ENCODE measurements at places on chromosomes 3 and 15. TPM values are rescaled to one million over a fixed set of nuclear protein-coding genes. Genes with fewer than 3 reads are reported as not detected.

CNTN4 gene
- 102 TPM for total RNA-seq

MTFMT gene
- 18.5 TPM for total RNA-seq

GOLGA8O gene
- not detected for total RNA-seq

TM4SF4 gene
- not detected for total RNA-seq

MASP1 gene
- total RNA-seq = 59.8 TPM

CALML4 gene
- total RNA-seq = 8.1 TPM

DUOXA1 gene
- total RNA-seq = not detected

RPUSD2 gene
- 11.0 TPM for total RNA-seq

CYP19A1 gene
- not detected for total RNA-seq

ROPN1 gene
- total RNA-seq = not detected

DUOXA2 gene
- total RNA-seq = not detected

TEX55 gene
- total RNA-seq = not detected

TOPAZ1 gene
- total RNA-seq = not detected

GUCA1C gene
- total RNA-seq = not detected

CCR9 gene
- not detected for total RNA-seq

LPCAT4 gene
- 36.3 TPM for total RNA-seq

MINAR1 gene
- total RNA-seq = 4.4 TPM

FSTL1 gene
- total RNA-seq = 63.5 TPM

SPRED1 gene
- 67.3 TPM for total RNA-seq

LYSMD4 gene
- 36.9 TPM for total RNA-seq

HAPLN3 gene
- total RNA-seq = 5.0 TPM

PRR20G gene
- not detected for total RNA-seq

VWA5B2 gene
- total RNA-seq = 0.63 TPM

TRIM71 gene
- 3.8 TPM for total RNA-seq

AMIGO3 gene
- 1.3 TPM for total RNA-seq

FAN1 gene
- 44.4 TPM for total RNA-seq

CHRNB4 gene
- 0.94 TPM for total RNA-seq

FAM174B gene
- total RNA-seq = 14.1 TPM

BCL2A1 gene
- total RNA-seq = not detected

TRPM1 gene
- not detected for total RNA-seq

KLHL25 gene
- 63.2 TPM for total RNA-seq

SEMA7A gene
- total RNA-seq = 59.2 TPM

WDR49 gene
- 8.8 TPM for total RNA-seq

KNSTRN gene
- 33.2 TPM for total RNA-seq

CCK gene
- 7.8 TPM for total RNA-seq

RTP1 gene
- 0.31 TPM for total RNA-seq

RYR3 gene
- total RNA-seq = 48.8 TPM

GOLGA8S gene
- total RNA-seq = under 0.01 TPM

KBTBD13 gene
- not detected for total RNA-seq

NAALADL2 gene
- total RNA-seq = 15.7 TPM

GOLGA6L4 gene
- total RNA-seq = 9.4 TPM

TRAK1 gene
- total RNA-seq = 62.6 TPM

ALDH1A3 gene
- 0.63 TPM for total RNA-seq

GPR171 gene
- not detected for total RNA-seq

ETFA gene
- total RNA-seq = 49.8 TPM

TNFAIP8L3 gene
- total RNA-seq = 0.94 TPM

Data from parietal lobe (tissue), 2 donors.